Pancreas (tissue), 10 donors: ENCODE measurements at places on chromosomes 12 and 14. TPM values are rescaled to one million over a fixed set of nuclear protein-coding genes. Genes with fewer than 3 reads are reported as not detected.
A peak's percentile ranks its signal among the peaks of the same experiment; 100 is the strongest.

DNA sequence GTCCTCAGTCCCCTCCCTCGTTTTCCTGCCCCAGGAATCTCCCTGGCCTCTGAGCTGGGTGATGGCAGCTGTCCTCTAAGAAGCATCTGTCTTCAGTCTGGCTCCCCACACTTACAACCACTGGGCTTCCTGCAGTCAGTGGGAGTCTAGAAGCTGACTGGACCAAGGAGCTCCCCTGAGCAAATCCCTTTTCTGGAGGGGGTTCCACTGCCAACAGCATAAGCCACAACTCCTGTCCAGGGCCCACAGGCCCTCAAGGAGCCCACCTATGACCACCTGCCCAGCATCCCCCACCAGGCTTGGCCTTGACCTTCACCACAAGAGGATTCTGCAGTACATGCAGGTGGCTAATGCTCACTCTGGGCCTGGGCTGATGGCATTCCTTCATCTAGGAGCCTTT, 4.1 kb downstream of the RDH16 start:
- no peaks in the 10 kb centered on the region for H3K4me1 ChIP-seq
- no peaks in the 10 kb centered on the region for H3K36me3 ChIP-seq
- no peak for DNase-seq
- H3K27ac ChIP-seq: no peak overlapping the region
- H3K4me3 ChIP-seq: no peak overlapping the region
- H3K27me3 ChIP-seq: no peaks in the 10 kb centered on the region

DNA sequence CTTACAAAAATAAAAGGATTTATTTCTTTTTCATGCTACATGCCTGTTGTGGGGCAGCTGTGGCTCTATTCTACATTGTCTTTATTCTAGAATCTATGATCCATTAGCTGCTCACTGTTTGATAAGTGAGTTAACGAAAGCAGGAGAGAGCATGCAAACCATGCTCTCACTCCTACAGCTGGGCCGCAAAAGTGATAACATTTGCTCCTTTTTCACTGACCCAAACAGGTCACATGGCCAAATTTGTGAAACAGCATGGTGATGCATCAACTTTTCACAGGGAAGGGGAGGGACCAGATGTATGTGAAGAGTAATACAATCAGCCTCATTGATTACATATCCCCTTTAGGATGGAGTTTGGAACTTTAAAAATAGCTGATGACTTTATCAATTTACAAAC, 456.9 kb upstream of the SYT1 start:
- no peak overlapping the region for H3K27ac ChIP-seq
- no peak for DNase-seq
- no peaks in the 10 kb centered on the region for H3K36me3 ChIP-seq

DNA sequence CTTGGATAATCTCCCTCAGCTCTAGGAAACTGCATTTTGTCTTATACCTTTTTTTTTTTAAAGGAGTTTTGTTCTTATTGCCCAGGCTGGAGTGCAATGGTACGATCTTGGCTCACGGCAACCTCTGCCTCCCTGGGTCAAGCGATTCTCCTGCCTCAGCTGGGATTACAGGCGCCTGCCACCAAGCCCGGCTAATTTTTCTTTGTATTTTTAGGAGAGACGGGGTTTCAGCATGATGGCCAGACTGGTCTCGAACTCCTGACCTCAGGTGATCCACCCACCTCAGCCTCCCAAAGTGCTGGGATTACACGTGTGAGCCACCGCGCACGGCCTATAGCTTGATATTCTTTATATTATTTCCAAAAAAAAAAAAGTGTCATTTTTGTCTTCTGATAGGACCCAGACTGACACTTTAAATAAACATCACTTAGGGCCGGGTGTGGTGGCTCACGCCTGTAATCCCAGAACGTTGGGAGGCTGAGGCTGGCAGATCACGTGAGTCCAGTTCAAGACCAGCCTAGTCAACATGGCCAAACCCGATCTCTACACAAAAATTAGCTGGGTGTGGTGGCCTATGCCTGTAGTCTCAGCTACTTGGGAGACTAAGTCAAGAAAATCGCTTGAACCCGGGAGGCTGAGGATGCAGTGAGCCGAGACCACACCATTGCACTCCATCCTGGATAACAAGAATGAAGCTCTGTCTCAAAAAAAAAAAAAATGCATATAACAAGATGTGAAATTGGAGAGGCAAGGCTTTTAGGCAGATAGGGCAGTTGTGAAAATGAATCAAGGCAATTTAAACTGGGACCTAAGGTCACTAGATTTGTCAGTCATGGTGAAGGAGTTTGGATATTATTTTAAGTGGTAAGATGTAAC, 18.4 kb downstream of the SLC2A3 start:
- H3K4me1 ChIP-seq: no peaks in the 10 kb centered on the region
- H3K4me3 ChIP-seq: no peak overlapping the region
- H3K27me3 ChIP-seq: no peaks in the 10 kb centered on the region
- no peak overlapping the region for H3K27ac ChIP-seq

DNA sequence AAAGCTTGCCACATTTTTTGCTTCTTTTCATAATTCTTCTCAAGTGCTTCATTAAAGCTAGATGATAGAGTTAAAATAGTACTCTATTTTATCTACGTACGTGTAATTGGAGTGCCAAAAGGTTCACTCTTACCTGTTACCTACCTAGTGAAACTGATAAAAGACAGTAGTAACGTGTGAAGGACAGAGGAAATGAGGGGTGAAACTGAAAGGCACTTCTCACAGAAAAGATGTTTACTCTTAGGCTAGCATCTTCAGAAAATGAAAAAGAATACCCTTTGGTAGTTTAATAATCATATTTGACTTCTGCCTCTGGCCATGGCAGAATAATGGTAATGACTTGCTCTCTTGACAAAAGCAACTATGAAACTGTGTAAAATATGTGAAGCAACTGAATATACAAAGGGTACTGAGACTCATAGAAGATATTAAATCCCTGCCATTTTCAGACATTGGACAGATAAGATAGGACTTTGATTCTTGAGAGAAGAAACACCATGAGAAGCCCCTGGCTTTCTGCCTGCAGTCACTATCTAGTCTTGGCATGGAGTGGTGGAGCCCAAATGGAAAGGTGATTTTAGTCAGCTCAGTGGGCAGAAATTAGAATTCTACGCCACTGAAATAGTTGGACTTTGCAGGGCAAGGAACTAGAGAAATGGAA, 6.3 kb upstream of the EVL start:
- no peaks in the 10 kb centered on the region for H3K4me1 ChIP-seq
- no peak for DNase-seq
- H3K36me3 ChIP-seq: no peaks in the 10 kb centered on the region

DNA sequence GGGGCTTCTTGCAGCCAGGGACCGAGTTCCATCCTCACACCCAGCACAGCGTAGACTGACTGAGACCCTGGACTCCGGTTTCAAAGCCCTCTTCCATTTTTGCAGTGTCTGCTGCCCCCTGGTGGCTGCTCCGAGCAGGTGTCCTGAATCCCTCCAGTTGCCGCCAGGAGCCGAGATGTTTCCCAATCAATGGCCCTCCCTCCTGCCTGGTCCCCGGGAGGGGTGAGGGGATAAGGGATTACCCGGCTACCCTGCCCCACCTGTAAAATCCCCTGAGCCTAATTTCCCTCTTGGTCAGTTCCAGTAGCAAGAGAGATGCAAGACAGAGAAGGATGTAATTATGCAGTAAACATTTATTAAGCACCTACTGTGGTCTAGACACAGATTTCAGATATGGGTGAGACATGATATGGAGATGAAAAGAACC, 55.0 kb downstream of the PHETA1 start:
- no peaks in the 10 kb centered on the region for H3K36me3 ChIP-seq
- H3K27ac ChIP-seq: no peak overlapping the region
- no peak overlapping the region for H3K4me3 ChIP-seq
- DNase-seq: peak; percentile 62
- H3K4me1 ChIP-seq: no peaks in the 10 kb centered on the region
- no peaks in the 10 kb centered on the region for H3K27me3 ChIP-seq

GRCh38 chr12:91432089-91432488, 249.5 kb upstream of the DCN start:
- DNase-seq: no peak
- H3K27ac ChIP-seq: no peak overlapping the region
- no peak overlapping the region for H3K4me3 ChIP-seq
- H3K4me1 ChIP-seq: no peaks in the 10 kb centered on the region

DNA sequence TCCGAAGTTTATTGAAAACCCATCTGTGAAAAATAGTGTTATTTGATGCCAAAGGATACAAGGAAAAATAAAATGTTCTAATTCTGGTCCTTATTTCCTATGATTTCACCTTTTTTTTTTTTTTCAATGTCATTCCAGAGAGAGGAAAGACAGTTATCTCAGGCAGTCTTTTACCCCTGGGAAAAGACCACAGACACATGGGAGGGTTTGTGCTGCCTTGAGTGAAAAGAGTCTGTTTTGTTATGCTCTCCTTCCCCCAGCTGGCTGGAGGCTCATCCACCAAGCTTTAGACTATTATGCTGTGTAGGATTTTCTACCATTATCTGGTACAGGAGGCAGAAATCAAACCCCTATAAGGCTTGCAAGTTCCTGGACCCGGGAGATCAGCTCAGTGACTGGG, 151.8 kb downstream of the CRADD start:
- no peak overlapping the region for H3K27ac ChIP-seq
- no peaks in the 10 kb centered on the region for H3K36me3 ChIP-seq
- DNase-seq: no peak
- no peaks in the 10 kb centered on the region for H3K27me3 ChIP-seq
- no peak overlapping the region for H3K4me3 ChIP-seq

DNA sequence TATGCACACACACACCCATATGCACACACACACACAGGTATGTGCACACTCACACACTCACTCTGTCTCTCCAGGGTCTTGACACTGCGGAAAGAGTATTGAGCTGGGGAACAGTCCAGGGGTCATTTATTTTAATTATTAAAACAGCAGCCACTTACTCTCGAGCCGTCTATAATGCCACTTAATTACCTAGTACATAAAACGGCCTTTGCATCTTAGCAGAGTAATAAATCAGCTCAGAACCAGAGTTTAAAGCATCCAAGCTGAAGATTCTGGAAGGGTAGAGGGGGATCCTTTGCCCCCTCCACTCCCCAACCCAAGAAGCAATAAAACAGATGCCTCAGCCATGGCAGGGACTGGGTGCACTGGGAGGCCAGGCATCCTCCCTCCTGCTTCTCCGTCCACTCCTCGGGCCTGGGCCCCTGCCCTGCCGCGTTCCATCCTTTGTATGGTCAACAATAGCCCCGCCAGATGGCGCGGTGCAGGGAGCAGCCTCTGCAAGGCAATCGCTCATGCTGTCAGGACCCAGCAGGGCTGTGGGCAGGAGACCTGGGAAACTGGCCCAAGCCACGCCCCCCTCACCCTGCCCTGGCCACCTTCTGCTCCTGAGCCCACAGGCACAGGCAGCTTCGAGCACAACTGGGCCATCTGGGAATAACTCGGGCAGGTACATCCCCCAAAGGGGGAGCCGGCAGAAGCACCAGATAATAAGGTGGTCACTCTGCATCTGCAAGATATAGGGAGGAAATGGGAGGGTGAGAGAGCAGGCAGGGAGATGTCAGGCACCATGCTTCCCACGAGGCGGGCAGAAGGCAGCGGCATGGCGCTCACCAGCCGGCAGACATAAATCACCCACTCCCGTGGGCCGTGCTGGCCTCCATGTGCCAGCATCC, 40.9 kb downstream of the CCDC85C start:
- H3K4me3 ChIP-seq: no peak overlapping the region
- H3K4me1 ChIP-seq: peaks cover 51% of the 10 kb centered on the region
- H3K27ac ChIP-seq: no peak overlapping the region
- H3K36me3 ChIP-seq: no peaks in the 10 kb centered on the region
- no peaks in the 10 kb centered on the region for H3K27me3 ChIP-seq

- H3K27me3 ChIP-seq: no peaks in the 10 kb centered on the region
- H3K27ac ChIP-seq: no peak overlapping the region
- no peaks in the 10 kb centered on the region for H3K4me1 ChIP-seq
Observed at GRCh38 chr12:89836026-89836425, 127.4 kb upstream of the ATP2B1 start.

- no peak overlapping the region for H3K27ac ChIP-seq
- no peaks in the 10 kb centered on the region for H3K36me3 ChIP-seq
- H3K27me3 ChIP-seq: no peaks in the 10 kb centered on the region
- DNase-seq: no peak
- no peak overlapping the region for H3K4me3 ChIP-seq
Observed at GRCh38 chr12:101653030-101653429, 44.4 kb upstream of the CHPT1 start.

DNA sequence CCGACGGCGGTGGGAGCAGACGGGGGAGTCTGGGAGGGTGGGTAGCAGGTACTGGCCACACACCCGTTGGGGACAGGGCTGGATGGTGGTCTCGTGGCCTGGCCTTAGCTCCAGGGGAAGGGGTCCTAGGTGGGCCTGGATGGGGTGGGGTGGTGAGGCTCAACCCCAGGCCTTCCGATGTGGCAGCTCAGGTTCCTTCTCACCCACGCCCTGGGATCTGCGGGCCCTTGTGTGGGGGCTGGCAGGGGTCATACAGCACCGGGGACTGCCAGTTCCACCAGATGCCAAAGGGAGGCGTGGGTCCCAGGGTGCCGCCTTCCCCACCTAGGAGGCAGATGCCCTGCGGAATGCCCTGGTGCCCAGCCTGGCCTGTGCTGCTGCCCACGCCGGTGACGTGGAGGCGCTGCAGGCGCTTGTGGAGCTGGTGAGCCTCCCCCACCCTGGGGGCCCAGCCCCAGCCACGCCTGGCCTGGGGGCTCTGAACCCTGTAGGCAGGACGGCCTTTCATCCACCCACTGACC, 21.0 kb downstream of the ASPG start:
- no peak overlapping the region for H3K4me3 ChIP-seq
- H3K4me1 ChIP-seq: no peaks in the 10 kb centered on the region
- no peak overlapping the region for H3K27ac ChIP-seq

GRCh38 chr14:91332986-91333649, 84.5 kb downstream of the CCDC88C start:
- no peaks in the 10 kb centered on the region for H3K27me3 ChIP-seq
- DNase-seq: no peak
- H3K4me1 ChIP-seq: peaks cover 9% of the 10 kb centered on the region
- no peak overlapping the region for H3K4me3 ChIP-seq
- no peak overlapping the region for H3K27ac ChIP-seq

- H3K27me3 ChIP-seq: no peaks in the 10 kb centered on the region
- no peak for DNase-seq
- no peak overlapping the region for H3K27ac ChIP-seq
- H3K4me1 ChIP-seq: peaks cover 24% of the 10 kb centered on the region
- H3K36me3 ChIP-seq: no peaks in the 10 kb centered on the region
Observed at GRCh38 chr12:12451098-12451497, 94.2 kb downstream of the BORCS5 start.

Gene EFS
- 2.2 TPM for total RNA-seq

Gene ASPG
- total RNA-seq: 0.16 TPM

Gene CLEC14A
- 6.8 TPM for total RNA-seq

Gene KIF5A
- total RNA-seq: 0.28 TPM
